Activated T-cell treated with anti-CD3 and anti-CD28 coated beads, Interleukin-2, amount 50 U/mL, for 72 hours (primary cell): ENCODE measurements at places on chromosomes 16 and 17. TPM values are rescaled to one million over a fixed set of nuclear protein-coding genes. Genes with fewer than 3 reads are reported as not detected.

- DNase-seq: no peak
These were observed 536.3 kb upstream of the EEF2KMT start for GRCh38 chr16:5633845-5634440.

DNA sequence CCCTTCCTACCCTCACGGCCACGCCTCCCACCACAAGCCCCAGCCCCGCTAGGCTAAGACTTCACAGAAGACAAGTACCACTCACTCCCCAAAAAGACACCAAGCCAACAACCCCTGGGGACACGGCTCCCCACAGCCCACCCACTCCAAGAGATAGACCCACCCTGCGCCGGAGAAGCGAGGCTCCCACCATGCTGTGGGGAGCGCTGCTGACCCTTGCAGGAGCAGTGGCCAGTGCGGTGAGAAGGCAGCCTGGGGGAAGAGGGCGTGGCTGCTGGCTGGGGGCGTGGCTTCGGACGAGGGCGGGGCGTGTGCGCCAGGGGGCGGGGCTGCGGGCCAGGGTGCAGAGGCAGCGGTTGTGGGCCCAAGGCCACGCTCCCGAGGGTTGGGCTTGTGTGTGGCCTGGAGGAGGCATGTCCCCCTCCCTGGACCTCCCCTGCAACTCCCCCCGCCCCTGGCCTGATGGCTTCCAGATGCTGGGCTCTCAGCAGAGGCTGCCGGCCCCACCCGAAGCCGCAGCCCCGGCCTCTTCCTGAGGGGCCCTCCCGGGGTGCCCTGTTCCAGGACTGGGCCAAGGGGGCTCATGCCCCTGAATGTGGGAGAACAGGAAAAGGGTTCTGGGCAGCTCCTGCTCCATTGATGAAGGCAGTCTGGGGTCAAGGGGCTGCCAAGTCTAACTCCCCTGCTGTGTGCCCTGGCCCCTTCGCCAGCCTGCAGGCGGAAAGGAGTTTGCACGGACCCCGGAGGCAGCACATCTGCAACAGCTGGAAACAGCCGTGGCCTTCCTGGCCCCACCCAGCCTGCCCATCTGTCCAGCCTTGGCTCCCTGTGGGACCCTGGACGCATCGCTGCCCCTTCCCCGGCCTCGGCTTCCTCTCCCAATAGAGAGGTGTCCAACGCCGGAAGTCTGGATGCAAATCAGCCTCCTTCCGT is 9.1 kb downstream of the TFAP4 start:
- no peak for DNase-seq

DNA sequence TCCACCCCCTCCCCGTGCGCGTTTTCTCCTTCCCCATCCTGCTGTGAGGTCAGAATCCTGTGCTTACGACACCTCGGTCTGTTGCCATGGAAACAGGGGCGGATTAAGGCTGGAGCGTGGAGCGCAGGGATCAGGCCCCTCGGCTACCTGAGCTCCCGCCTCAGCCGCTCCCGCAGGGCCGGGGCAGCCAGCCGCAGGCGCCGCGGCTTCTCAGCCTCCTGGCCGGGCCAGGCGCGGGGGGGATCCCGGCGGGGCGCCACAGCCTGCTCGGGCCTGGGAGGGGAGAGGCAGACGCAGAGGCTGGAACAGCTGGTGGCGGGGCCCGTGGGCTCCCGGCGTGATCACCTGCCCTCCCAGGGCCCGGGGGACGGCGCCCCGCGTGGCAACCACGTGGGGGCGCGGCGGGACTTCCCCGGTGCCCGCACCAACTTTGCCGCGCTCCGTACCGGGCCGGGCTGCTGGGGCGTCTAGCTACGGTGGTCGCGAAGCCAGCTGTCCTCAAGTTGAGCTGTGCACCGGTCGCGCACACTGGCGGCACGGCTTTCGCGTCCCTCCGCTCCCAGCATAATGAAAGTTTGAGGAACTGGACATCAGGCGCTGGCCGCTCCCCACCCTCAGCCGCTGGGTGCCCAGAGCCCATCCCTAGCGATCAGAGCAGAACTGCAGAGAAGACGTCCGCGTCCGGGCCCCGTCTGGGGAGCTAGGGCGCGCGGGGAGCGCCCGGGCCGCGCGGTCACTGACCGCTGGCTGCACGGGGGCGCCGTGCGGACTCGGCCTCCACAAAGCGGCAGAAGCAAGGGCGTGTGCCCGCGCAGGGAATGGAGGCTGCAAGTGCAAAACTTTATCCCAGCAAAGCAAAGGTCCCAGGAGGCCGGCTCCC is 1.2 kb downstream of the RTN4RL1 start:
- DNase-seq: peak; percentile 22

- DNase-seq: no peak
These were observed 2.0 kb downstream of the C16orf87 start for GRCh38 chr16:46828943-46829342.

DNA sequence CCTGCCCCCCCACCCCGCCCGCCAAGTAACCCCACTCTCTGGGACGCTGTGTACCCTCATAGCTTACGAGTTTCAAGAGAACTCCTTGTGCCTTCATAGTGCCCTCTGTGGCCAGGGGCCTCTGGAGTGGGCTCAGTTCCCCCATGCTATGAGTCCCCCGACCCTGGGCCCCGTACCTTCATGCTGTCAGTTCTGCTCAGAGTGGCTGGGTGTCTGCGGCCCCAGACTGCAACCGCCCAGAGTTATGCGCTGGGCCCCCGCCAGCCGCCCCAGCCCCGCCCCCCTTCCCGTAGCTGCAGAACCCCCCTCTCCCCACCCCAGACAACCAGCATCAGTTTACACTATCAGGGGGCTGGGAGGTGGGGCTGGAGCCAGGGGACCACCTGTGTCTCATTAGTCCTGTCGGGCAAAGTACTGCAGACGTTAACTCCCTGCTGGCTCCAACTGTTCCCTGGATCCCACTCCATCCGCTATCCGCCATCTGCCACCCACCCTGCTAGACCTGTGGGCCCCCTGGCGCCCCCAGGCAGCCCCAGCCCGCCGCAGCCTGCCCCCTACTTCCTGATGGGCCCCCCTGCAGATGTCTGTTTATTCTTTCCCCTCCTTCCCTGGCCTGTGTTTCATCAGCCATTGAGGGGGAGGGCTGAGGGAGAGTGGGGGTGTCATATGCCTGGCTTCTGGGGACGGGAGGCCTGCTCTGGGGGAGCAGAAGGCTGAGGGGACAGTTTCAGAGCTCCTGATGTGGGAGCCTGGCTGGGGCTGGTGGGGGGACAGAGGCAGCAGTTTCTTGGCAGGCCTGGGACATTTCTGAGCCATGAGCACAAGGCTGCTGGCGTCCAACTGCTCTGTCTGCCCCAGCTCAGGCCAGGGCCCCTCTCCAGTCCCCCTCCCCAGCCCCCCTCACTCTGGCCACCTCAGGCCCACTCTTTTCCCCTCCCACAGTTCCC is at the start of gene MFAP4:
Gene MFAP4, minus strand, starts transcription at position 217 of the 947 bp plus-strand sequence. Its CDS starts 35 bp downstream, at position 182.
- no peak for DNase-seq

The NUTF2 gene
- total RNA-seq: 90.1 TPM

DNA sequence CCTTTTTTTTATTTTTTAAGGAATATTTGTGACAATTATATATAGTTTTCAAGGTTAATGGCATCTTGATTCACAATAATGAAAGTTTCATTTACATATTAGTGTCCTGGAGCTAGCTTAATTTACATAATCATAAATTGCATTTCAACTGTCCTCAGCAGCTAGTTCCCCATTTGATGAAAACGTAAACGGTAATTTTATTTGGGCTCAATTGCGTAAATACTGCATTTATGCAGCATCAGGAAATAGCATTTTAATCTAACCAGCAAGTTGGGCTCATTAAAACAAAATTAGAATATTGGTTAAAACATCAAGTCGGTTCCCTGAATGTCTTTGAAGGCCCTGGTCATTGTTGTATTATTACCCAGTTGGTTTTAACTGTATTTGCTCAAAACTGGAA is 136.8 kb upstream of the CDH5 start:
- DNase-seq: no peak

GRCh38 chr16:31224092-31224955 is 7.4 kb upstream of the PYDC1 start:
- DNase-seq: no peak

DNA sequence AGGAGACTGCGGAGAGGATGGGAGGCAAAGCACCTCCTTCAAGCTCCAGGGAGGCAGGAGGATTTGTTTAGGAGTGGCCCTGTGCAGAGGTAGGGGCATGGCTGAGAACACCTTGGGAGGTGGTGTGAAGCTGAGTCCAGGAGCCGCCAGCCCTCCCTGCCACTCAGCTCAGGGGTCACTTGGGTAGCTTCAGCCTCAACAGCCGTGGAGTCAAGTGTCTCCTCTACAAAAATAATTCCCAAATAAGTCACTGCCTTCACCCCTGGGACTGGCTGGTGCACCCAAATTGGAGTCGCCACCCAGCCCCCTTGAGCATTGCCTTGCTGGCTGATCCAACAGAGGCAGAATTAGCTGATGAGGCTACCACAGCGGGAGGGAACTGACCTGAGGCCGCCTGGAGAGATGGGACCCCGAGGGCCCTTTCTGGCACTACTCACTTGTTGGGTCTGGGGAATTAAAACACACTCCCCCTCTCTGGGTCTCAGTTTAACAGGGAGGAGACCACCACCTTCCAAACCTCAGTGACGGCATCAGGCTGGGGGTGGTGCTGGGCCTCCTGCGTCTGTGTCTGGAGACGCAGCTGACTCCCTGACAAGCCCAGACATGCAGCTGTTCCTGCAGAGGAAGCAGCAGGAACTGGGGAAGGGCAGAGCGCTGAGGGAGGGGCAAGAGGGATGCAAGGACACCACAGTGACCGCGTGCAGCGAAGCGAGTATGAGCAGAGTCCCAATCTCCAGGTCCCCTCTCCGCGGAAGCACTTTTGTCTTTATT is 87.9 kb upstream of the TOB1 start:
- DNase-seq: no peak

GRCh38 chr17:32303781-32304288 is 38.1 kb downstream of the C17orf75 start:
- DNase-seq: no peak

The PIK3R5 gene
- total RNA-seq: 45.4 TPM

DNA sequence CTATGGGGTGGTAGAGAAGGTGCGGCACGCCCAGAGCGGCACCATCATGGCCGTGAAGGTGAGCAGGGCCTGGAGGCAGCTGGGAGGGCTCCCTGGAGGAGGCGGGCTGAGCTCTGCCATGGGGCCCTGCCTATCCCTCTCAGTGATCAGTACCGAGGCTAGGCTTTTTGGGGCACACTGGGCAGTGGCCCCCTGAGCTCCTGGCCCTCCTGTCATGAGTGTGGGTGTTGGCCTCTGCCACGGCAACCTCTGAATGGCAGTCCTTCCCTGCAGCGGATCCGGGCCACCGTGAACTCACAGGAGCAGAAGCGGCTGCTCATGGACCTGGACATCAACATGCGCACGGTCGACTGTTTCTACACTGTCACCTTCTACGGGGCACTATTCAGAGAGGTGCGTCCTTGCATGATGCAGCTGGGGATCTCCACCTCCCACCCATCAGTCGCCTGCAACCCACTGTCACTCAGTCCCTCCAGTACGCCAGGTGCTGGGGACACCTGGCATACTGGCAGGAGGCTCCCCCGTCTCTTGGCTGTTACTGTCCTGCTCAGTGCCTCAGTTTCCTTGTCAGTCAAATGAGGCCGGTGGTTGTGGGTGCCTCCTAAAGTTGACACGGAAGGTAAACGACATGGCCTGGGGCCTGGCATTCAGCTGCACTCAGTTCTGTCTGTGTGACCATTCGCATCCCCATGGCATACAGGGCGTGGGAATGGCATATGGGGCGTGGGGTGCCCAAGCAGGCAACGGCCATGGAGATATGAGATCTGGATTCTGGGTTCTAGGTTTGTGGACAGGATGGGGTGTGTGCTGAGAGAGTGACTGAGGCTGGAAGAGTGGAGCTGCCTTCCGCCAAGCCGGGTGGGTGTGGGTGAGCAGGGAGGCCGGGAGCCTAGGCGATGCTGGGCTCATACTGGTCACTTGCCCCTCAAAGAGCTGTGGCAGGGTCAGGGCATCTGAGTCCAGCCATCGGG is 16.4 kb downstream of the MAP2K3 start:
- no peak for DNase-seq

GRCh38 chr16:48103591-48103990 is 52.2 kb downstream of the ABCC12 start:
- DNase-seq: no peak

The SLC47A2 gene
- total RNA-seq: not detected

DNA sequence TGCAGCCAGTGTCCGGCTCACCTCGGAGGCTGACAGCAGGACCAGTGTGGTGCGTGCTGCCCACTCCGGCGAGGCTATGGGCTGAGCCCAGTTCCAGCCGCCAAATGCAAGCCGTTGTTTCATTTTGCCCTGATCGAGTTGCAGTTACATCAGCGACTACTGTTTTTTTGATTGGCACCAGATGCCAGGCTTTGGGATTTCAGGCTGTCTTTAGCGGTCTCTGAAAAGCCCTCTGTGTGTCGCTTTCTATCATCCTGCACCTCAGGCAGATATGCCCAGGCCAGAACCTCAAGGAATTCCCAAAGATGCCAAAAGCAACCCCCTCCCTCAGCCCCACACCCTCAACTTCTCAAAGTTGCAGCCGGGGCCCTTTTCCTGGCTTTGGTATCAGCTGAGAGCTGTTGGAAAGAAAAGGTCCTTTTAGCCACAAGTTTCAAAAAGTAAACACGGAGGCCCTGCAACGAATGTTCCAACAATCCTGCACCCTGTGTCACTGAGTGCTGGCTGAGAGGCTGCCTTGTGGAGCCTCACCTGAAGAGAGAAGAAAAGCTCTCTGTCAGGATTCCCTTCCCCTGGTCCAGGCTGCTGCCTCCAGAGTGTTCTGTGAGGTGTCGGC is 58.9 kb downstream of the WWP2 start:
- DNase-seq: no peak

GRCh38 chr16:11576427-11577289 is 10.1 kb downstream of the LITAF start:
- no peak for DNase-seq

GRCh38 chr16:84794626-84795025 is 25.2 kb upstream of the CRISPLD2 start:
- no peak for DNase-seq

GRCh38 chr17:55249861-55250260 is 14.9 kb upstream of the HLF start:
- no peak for DNase-seq

DNA sequence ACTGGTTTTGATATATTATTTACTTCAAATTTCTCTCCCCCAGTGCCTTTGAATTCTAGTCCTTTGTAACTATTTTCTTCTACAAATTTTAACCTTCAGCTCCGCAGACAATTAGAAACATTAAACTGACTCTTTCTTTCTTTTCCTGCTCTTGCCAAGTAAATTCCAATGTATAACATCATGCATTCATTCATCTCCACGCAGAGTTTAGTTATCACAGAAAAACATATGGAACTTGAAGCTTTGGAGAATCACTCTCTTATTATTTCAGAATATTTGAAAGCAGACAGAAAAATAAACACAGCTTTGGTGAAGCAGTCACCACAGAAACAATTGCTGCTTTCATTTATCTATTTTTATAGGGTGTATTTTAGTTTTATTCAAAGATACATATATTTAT is 778.7 kb upstream of the CDH8 start:
- no peak for DNase-seq

GRCh38 chr17:30349252-30349651 is 15.4 kb upstream of the TMIGD1 start:
- DNase-seq: no peak

GRCh38 chr17:11900041-11900476 is 97.2 kb downstream of the ZNF18 start:
- DNase-seq: no peak
